ENCODE measurements at places on chromosomes 5 and 9. TPM values are rescaled to one million over a fixed set of nuclear protein-coding genes. Genes with fewer than 3 reads are reported as not detected.

GRCh38 chr5:61303346-61303745 lies 28.7 kb upstream of the ZSWIM6 start:
- DNase-seq = no peak

GRCh38 chr5:80569961-80570786 lies at the start of gene ANKRD34B:
TSS of gene ANKRD34B (minus strand) at chr5:80570280. CDS start at chr5:80560019, 10,261 bp downstream.
- peak; percentile 26 for DNase-seq

TYRP1 gene
- total RNA-seq = 35.6 TPM

KLHL3 gene
- total RNA-seq = 38.2 TPM

GRCh38 chr5:72460413-72460812 lies 46.8 kb downstream of the ZNF366 start:
- no peak for DNase-seq

GRCh38 chr5:96093890-96094381 lies 132.3 kb upstream of the ELL2 start:
- no peak for DNase-seq

IL13 gene
- not detected for total RNA-seq

DNA sequence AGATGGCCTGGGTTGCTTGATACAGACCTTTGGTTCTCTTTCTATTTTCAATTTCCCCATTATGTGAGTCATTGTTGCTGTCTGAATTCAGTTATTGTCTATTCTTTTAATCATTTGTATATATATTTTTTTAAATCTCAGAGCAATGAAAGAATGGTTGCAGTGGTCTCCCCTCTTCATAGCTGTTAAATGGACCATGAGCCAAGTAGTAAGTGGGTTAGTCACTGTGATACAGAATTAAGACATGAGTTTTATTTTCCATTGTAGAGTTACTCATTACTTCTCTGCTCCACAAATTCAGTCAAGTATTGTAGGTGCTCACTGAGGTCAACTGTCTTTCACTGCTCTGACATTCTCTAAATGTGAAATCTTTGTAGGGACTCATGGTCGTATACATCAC lies 174.6 kb upstream of the GRAMD2B start:
- no peak for DNase-seq

DNA sequence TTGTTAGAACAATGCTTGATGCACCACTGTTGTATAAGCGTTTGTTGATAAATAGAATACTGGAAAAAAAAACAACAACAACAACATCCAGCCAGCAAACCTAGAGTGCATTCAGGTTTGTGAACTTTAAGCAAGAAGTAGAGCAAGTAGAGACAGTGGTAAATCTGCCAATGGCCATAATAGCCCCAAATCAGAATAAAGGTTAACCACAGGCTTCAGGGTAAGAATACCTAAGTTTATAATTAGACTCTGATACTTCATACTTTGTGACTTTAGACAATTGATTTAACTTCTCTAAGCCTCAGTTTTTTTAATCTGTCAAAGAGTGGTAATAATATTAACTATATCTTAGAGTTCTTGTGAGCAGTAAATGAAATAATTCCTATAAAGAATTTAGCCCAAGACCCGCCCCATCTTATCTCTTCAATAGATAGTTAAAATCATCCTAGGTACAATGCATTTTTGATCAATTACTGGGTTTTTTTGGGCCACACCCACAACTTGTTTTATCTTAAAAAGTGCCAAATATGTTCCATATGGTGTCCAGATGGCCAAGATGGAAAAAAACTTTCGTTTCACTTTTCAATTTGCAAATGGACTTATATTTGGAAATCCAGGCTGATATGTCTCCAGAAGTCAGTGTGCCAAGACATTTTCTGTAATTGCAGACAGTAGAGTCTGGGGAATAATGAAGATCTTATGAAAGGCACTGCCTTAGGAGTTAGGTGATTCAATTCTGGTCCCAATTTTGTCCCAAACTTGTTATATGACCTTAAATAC lies 24.5 kb upstream of the DPYSL3 start:
- DNase-seq = no peak

RUFY1 gene
- total RNA-seq = 25.4 TPM

ORM2 gene
- not detected for total RNA-seq

TRIM41 gene
- 11.2 TPM for total RNA-seq

SH3PXD2B gene
- 13.9 TPM for total RNA-seq

- DNase-seq = no peak
Observed at GRCh38 chr9:34575241-34575640, 14.3 kb downstream of the CNTFR start.

DNA sequence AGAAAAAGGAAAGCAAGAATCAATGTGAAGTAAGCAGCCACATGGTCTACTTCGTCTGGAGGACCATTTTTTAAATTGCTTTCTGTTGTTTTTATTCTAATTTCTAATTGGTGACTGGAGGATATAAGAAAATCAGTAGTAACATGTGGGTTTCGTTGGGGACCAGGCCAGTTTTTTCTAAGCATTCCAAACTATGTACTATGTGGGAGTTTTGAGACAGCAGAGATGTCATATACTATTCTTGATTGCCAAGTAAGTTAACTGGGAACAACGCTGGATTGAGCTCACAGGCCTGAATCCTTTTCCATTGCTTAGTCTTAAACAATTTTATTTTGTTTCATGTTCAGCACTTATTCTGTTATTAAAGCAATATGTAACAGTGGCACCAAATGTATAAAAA lies 225.7 kb downstream of the TMEM167A start:
- DNase-seq = no peak

DNA sequence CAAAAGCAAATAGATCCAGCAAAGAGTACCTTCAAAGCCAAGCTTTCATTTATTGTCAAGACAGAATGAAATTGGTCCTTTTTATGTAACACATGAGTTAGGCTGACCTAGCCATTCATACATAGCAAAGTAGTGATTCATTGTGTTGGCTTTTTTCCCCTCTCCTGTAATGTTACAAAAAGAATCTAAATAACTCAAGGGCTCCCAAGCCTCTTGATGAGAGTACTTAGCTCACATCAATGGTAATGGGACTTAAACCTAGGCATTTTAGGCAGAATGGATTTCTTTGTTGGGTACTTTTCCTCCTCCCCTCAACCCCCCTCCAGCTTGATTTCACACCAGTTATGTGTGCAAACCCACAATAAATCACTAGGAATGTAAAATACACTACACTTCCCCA lies 123.7 kb downstream of the EBF1 start:
- DNase-seq = no peak

CDH6 gene
- total RNA-seq = 2.2 TPM

CCDC180 gene
- 0.98 TPM for total RNA-seq

FAM169A gene
- total RNA-seq = 5.0 TPM

GRCh38 chr5:35218981-35219380 lies 11.3 kb downstream of the PRLR start:
- no peak for DNase-seq

ZNF462 gene
- total RNA-seq = 30.5 TPM

GRCh38 chr9:137592767-137593166 lies 2.5 kb upstream of the ZMYND19 start:
- DNase-seq = no peak

DNA sequence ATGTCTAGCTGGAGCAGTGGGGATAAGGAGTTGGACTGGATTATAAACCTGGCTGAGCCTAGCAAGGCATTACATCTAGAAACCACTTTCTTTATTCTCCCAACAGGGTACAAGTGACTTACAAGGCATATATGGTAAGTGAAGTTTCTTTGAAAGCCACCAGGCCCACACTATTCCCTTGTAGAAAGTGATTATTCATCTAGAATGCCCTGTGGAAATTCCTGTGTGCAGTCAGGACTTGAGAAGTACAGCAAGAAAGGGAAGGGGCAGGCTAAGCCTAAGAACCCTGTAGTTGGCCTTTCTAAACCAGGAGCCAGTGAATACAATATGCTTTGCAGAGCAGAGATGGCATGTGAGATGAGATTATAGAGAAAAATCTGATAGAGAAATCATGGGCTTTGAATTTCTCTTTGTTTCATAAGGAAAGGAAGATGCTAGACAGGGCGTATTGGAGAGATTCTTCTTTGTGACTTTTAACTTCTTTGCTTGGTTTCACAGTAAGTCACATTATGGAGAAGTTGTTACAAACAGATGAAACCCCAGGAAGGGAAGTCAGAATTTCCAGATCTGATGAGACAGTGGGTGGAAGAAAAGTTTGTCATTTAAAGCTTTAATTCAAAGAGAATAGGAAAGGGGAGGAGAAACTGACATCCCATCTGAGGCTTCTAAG lies 321.7 kb downstream of the NDUFS4 start:
- DNase-seq = no peak

SMIM3 gene
- 24.6 TPM for total RNA-seq

- peak; percentile 59 for DNase-seq
Observed at GRCh38 chr5:176446884-176447590, 1.1 kb upstream of the FAF2 start.

DNA sequence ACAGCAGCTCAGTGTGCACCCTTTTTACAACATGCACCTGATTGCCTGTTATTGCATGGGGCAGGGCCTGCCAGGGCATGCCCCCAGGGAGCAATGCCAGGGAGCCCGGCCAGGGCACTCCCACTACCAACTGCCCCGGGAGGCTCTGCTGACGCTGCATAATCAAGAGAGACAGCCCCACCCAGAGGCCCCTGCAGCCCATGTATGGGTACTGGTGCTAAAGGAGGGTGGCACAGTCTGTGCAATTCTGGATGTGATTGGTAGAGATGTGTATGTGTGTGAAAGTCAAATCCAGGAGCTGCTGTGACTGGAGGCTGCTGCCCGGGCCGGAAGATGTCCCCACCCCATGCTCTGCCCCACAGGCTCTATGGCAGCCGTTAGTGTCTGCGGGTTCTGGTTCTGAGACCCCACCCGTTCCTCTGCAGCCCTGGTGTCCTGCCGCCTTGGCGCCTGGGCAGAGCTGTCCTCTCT lies 3.9 kb upstream of the NEURL1B start:
- no peak for DNase-seq

INSL4 gene
- total RNA-seq = not detected

DNA sequence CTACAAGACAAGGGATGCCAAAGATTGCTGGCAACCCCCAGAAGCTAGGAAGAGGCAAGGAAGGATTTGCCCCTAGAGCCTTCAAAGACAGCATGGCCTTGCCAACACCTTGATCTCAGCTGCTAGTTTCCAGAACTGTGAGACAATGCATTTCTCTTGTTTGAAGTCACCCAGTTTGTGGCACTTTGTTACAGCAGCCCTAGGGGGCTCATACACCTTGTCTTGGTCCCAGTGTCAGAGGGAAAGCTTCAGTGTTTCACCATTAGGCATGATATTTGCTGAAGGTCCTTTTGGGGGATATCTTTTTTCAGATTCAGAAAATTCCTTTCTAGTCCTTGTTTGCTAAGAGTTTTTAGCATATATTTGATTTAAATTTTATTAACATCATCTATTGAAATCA lies 3.1 kb upstream of the PPIC start:
- no peak for DNase-seq

GRCh38 chr5:65338606-65339151 lies 143.0 kb downstream of the ADAMTS6 start:
- DNase-seq = no peak

GRCh38 chr9:111799915-111800526 lies 5.3 kb upstream of the SHOC1 start:
- DNase-seq = no peak

- DNase-seq = no peak
Observed at GRCh38 chr5:17218353-17219005, 1.0 kb downstream of the BASP1 start.

DNA sequence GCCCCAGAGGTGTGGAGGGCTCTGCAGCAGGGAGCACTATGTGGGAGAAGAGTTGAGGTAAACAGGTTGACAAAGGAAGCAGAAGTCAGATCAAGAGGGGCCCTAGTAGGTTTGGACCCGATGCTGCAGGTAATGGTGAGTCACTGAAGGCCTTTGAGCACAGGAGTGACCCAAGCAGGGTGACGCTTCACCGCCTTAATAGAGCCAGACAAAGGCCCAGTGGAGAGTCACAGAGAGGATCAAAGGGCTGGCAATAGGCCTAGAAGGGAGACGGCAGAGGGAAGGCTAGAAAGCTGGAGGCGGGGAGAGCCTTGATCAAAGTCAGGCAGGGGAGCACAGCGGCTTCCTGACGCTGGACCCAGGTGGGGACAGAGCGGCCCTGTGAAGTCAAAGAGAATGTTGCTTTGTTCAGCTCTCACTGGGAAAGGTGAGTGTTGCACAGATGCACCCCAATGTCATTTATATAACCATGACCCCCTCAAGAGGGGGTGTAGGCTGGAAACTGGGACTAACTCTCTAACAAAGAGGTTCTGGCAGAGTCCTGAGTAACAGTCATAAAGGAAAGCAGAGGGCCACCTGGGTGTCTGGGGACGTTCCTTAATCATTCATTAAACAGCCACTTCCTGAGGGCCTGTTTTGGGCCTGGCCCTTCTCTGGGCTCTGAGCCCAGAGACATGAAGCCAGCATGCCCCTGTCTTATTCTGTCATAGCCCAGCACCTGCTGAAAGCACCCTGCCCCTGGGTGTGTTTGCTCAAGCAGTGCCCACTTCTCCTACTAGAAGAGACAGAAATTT lies 9.8 kb upstream of the CPLX2 start:
- DNase-seq = no peak

GRCh38 chr9:13857521-13857920 lies 456.4 kb downstream of the NFIB start:
- no peak for DNase-seq

MARCOL gene
- not detected for total RNA-seq

SLC6A18 gene
- not detected for total RNA-seq

LCN15 gene
- 1.4 TPM for total RNA-seq

GRCh38 chr9:119050281-119050680 lies 319.0 kb downstream of the BRINP1 start:
- DNase-seq = no peak

DNA sequence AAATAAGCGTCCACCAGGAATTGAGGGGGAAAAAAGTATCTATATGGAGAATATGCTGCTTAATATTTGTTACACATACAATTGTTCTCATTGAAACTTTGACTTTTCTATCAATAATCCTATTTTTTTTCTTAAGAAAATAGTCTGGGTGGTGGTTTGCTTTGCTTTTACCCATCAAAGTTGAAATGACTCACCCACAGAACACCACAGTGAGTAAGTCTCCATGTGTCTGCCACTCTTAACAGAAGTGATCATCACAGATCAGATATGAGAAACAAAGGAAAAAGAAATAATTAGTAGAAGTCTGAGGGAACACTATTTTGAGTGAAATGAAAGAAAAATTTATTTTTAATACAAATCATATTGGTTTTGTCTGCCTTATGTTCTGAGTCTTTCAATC lies 742.8 kb downstream of the CDH9 start:
- no peak for DNase-seq

DNA sequence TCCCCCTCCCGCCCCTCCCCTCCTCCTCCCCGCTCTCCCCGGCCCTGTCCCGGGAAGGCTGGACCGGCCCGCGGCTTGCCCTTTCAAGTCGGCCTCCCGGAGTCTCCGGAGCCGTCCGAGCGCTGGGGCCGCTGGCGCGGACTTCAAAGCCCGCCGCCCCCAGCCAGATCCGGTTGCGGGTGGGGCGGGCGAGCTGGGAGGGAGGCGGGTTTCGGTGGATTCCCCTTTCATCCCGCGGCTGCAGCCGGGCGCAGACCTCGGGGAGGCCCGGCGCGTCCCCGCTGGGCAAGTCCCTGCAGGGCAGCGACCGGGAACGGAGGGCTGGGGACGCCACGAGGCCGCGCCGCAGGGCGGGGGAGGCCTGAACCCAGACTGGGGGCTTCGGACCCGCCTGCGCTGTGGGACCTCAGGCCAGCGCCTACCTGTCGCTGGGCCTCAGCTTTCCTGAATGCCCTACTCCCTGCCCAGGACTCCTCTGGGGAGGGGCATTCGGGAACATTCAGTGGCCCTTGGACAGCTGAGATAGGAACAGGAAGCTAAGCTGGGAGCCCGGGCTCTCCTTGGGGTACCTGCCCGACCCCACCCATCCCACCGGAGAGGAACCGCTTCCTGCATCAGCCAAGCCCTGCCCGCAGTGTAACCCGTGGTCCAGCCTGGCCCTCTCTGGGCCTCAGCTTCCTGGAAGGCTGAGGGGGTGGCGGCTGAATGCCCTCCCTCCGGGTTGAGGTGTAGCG lies 23.4 kb downstream of the C9orf50 start:
- peak; percentile 73 for DNase-seq

DAB2 gene
- 29.2 TPM for total RNA-seq
